Kidney tubule cell (primary cell): ENCODE measurements at places on chromosomes 5 and 9.

GRCh38 chr5:140037012-140037411, 6.1 kb downstream of the NRG2 start:
- no peak for DNase-seq

- DNase-seq, result no peak
These were observed 120.6 kb upstream of the S1PR3 start for GRCh38 chr9:88870627-88871026.

- DNase-seq, result no peak
These were observed 577.9 kb downstream of the ISL1 start for GRCh38 chr5:51961154-51961562.

DNA sequence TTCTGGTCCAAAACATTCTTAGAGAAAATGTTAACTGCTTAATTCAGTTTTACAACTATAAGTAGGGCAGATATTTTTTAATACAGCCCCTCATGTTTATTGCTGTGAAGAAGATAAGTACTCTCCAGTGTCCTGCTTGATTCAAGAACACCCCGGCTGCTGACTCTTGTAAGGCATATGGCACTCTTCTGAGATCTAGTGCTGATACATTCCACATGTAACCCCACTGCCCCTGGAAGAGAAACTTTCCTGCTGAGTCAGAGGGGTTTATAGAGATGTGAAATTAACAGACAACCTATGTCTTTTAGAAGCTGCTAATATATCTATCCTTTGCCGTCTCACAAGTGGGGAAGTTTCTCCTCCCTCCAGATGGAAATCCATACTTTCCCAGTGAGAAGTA, 1.0 kb upstream of the MINAR2 start:
- DNase-seq, result no peak

GRCh38 chr9:120032639-120033038, 547.3 kb downstream of the CDK5RAP2 start:
- DNase-seq, result no peak

- DNase-seq, result peak; percentile 34
These were observed 9.6 kb upstream of the SSBP2 start for GRCh38 chr5:81760521-81760920.
